ENCODE measurements at places on chromosomes 7 and 10.

GRCh38 chr10:4088354-4089066 is 303.5 kb upstream of the KLF6 start:
- no peak for DNase-seq

DNA sequence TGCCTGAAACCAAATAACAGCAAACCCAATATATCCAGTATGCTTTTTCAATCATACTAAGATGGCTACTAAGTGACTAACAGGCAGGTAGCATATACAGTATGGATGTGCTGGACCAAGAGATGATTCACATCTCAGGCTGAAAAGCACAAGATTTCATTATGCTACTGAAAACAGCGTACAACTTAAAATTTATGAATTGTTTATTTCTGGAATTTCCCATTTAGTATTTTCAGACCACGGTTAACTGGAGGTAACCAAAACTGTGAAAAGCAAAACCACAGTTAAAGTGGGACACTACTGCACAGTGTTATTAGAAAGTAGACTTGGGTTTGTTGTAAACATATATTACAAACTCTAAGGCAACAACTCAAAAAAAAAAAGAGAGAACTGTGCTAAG is 91.5 kb downstream of the KMT2C start:
- DNase-seq, result no peak

- no peak for DNase-seq
Measured at GRCh38 chr10:89479771-89480446, 55.5 kb downstream of the SLC16A12 start.

DNA sequence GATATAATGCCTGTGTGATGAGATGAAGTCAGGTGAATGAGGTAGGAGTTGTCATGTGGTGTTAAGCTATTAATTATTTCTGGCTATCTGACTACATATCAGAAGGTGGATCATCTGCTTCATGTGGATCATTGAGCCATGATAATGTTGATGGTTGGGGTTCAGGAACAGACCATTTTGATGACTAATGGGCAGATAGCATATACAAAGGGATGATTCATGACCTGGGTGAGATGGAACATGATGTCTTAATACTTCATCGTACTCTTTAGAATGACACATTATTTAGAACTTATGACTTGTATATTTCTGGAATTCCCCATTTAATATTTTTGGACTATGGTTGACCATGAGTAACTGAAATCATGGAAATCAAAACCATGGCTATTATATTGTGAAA is 155.1 kb downstream of the OR13A1 start:
- no peak for DNase-seq

DNA sequence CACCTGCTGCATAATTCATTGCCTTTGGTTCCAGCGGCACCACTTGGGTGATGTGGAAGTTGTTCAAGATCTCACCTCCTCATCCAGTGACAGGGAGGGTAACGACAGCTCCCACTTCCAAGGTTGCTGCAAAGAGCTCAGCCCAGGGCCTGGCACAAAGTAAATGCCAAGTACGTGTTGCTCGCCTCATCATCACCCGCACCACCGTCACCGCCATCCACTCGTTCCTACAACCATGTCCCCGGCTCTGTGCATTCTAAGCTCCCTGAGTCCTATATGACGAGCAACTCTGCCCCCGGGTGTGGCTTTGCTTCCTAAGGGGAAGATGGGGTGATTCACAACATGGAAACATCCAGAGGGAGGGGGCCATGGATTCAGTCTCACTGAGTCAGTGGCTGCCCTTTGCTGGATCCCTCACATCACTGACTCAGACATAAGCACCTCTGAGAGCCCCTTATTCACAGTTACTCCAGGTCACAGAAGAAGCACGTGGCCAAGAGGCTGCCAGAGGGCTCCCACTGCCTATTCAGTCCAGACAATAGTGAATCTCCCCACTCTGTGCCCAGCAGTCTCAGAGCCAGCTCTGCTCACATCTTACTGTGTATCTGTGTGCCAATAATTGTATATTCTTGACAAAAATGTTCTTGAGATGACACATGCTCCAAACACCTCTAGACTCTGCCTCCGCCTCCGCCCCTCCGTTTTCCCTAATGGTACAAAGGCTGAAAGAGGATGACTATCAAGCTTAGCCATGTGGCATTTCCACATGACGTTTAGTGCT is 159.1 kb downstream of the GFRA1 start:
- no peak for DNase-seq

GRCh38 chr10:50622706-50623662 is 772 bp downstream of the SGMS1 start:
- DNase-seq, result no peak

DNA sequence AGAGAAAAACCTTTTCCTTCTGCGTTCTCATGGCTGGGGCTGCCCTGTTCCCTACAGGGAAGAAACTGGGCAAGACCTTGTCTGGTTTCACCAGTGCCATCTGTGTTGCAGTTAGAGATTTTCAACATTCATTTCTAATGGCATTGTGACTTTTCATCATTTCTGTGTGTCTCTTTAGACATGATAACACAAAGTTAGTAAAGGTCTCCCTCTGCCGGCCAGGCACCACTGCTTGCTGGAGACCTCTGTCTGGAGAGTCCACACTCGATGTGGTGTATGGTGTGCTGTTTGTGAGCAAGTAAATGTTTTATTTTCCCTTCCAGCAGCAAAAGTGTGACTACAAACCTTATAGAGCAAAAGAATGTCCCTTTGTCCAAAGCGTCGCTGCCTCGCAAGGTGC is 213.5 kb downstream of the PAXIP1 start:
- peak; percentile 11 for DNase-seq

- no peak for DNase-seq
Measured at GRCh38 chr7:135673360-135673706, 11.0 kb downstream of the STMP1 start.

DNA sequence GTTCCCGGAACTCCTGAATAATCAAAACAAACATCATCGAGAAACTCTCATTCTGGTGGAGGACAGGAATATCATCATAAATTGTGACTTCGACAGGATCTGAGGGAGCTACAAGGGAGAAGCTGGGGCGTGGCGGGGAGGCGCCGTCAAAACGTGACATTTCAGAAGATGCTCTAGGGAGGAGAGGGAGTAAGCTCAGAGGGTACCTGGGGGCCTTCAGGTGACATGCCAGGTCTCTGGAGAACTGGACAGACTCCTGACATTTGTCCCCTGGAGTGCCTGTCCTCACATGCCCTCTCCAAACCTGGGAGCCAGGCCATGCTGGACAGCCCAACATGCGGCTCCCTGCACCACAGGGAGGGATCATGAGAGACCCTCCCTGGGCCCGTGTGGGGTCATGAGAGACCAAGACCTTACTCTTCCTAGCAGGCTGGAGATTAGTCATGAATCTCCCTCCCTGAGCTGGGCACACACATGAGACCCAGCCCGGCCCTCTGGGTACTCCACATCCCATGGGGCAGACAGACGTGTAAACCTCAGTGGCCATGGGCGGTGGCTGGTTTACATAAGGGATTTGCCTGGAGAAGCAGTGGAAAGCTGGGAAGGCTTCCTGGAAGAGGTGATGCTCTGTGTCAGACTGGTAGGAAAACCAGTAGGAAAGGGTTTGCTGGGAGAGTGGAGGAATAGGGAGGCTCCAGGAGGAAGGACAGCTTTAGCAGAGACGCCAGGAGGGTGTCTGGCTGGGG is 81.0 kb downstream of the MYL10 start:
- no peak for DNase-seq

DNA sequence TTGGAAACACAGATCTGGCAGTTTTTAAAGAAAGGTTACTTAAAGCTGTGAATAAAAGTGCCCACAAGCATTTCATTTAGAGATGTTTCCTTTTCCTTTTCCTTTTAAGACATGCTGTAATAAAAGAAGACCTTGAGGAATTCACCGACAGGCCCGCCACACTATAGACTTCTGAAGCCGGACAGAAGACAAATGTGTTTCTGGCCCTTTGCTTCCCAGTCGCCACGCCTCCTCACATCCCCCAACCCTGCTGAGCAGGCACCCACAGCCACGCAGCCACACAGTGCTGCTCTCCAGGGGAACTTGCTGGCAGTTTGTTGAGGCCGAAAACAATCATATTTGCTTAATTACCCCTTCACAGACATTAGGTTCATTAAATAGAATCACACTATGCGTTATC is 83.4 kb downstream of the SLC25A13 start:
- no peak for DNase-seq

DNA sequence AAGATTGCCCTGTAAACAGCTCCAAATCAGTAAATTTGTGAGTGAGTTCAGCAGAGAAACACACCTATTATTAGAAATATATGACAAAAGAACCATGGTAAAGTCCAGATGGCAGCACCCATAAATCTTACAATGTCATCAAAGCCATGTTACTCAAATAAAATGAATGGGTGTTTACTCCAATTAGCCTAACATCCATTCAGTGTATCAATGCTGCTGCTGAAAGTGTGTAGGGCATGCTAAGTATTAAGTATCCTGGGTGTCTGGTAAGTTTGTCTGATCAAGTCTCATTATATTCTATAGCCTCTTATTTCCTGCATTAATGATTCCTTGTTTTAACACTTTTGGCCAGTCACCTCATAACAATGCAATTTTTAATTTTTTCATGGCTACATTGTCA is 185.5 kb upstream of the STEAP4 start:
- no peak for DNase-seq

GRCh38 chr10:21637795-21638194 is 103.8 kb downstream of the MLLT10 start:
- DNase-seq, result no peak

GRCh38 chr10:44261296-44261695 is 123.6 kb downstream of the CXCL12 start:
- DNase-seq, result no peak

DNA sequence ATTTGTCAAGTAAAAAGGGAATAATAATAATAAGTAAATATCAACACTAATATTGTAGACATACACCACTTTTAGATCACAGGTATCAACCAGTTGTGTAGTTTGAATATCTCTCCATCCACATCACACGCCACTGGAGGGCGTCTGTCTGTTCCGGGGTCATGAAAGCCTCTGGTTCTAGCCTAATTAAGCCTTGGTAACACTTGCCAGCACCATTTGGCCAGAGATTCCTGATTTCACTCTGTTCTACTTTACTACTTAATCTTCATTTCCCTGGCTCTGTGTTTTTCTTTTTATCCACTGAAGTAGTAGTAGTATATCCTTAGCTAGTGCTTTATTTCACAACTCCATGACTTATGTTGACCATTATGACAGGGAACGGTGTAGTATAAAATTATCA is 285.6 kb upstream of the POM121L12 start:
- DNase-seq, result no peak

DNA sequence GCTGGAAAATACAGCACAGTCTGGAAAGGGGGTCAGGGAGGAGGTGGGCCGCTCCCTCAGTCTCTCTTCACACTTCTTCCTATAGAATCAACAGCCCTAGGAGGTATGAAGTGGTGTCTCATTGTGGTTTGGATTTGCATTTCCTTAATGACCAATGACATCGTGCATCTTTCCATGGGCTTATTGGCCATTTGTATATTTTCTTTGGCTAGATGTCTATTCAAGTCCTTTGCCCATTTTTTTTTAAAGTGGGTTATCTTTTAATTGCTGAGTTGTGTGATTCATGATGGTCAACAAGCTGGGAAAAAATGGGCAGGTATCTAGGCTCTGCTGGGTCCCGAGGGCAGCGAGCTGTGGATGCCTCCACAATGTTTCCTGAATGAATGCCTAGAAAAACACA is 29.1 kb downstream of the TMEM130 start:
- DNase-seq, result no peak

- no peak for DNase-seq
Measured at GRCh38 chr7:126637538-126637937, 615.2 kb downstream of the GRM8 start.

DNA sequence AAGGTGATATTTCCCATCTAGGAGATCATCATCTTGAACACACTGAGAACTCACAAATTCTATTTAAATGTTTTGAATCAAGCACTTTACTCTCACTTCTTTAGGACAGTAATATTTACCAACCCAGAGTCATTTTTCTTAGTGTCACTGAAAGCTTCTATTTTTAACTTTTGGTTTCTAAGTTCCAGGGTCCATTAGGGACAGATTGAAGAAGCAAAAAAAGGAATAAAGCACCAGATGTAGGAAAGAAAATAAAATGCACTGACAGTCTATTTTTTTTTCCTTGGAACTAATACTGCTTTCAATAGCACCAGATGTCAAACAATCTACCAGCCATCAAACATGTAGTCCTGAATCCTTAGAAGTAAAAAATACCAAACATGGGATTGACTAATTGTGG is 526.7 kb upstream of the LRRN3 start:
- DNase-seq, result no peak
